ENCODE measurements at places on chromosomes 4 and X.

DNA sequence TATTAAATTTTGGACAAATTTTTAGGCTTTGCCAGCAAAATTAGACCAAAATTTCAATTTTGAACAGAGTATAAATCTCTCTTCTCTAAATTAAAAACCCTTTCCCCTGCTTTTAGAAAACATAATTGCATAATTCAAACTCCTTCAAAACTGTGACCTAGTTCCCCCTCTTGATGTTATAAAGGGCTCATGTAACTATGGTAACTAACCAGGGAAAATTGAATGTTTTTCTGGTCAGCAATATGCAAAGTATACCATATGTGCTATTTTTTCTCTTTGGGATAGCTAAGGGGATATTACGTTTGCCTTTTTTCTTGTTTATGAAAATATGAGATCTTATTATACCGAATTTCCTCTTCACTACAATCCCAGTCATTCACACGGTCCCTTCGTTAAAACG is 5.1 kb upstream of the ING2 start:
- DNase-seq: no peak

DNA sequence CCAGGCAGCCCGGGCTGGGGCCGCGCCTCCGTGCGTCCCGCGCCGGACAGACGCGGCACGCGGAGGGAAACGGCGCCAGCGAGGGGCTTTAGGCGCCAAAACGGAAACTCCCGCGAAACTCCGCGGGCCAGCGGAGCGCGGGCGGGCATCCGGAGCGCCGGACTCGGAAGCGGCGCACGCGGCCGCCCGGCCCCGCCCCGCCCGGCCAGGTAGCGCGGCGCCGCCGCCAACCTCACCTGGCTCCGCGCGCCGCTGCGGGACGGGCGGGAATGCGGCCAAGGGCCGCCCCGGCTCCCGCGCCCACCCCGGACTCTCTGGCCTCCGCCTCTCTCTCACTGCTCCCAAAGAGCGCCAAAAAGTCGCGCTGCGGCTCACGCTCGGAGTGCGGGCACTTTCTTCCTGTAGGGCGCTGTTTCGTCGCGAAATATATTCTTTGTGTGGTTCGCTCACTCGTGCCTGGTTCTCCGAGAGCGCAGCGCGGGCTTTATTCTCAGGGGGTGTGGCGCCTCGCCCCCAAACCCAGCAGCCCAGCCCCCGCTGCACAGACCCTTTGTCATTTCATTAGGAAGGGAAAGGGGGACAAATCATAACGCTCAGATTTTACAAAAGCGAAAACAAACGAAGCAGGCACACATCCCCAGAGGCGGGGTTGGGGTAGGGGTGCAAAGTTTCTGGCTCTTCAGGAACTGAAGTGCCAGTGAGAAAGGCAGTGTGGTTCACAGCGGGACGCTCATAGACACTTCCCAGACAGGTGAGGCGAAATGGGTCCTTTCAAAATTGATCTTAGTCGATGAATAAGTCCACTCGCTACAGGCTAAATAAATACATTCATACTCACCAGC is 961 bp upstream of the MBNL3 start:
- DNase-seq: no peak

- DNase-seq: no peak
These were observed 90.6 kb downstream of the PTTG2 start for GRCh38 chr4:38050560-38051350.

DNA sequence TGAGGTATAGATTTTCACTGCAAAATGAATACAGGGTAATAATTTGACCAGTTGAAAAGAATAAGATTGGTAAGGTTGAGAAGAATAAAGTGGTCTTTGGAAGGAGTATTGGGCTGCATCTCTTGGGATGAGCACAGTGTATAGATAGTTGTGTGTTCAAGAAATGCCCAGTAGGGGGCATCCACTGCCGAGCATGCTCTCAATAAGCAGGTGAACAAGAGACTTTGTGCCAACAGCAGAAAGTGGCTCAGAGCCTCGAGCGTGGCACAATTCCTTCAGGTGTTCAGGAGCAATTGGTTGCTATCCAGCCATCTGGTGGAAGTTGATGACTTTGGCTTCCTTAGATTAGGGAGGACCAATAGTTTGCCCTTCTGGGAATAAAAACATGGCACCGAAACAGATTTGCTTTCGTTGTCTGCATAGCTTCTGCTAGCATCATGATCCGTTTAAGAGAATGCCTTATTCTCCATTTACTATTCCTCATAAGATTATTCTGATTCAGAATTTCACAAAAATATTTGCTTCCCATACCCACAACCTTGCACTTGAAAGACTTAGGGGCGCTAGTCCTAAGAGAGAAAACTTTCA is 258.1 kb upstream of the NEIL3 start:
- no peak for DNase-seq

DNA sequence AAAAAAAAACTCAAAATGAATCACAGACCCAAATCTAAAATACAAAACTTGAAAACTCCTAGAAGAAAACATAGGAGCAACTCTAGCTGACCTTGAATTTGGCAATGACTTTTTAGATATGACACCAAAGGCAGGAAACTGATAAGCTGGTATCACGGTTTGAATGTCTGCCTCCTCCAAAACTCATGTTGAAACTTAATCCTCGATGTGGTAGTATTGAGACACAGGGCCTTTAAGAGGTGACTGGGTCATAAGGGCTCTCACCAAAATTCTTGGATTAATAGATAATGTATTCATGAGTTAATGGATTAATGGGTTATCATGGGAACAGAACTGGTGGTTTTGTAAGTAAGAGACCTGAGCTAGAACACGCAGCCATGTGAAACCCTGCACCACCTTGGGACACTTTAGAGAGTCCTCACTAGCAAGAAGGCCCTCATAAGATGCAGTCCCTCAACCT is 40.5 kb downstream of the FRYL start:
- DNase-seq: no peak

GRCh38 chr4:93761286-93761685 is 67.3 kb upstream of the ATOH1 start:
- DNase-seq: no peak

GRCh38 chr4:3331511-3332394 is 38.9 kb downstream of the RGS12 start:
- peak; percentile 50 for DNase-seq

- DNase-seq: no peak
These were observed 14.2 kb upstream of the IL9R start for GRCh38 chrX:155983326-155983725.

GRCh38 chr4:185941461-185941860 is 127.5 kb upstream of the TLR3 start:
- DNase-seq: no peak

GRCh38 chrX:11996810-11997209 is 141.5 kb upstream of the FRMPD4 start:
- no peak for DNase-seq

DNA sequence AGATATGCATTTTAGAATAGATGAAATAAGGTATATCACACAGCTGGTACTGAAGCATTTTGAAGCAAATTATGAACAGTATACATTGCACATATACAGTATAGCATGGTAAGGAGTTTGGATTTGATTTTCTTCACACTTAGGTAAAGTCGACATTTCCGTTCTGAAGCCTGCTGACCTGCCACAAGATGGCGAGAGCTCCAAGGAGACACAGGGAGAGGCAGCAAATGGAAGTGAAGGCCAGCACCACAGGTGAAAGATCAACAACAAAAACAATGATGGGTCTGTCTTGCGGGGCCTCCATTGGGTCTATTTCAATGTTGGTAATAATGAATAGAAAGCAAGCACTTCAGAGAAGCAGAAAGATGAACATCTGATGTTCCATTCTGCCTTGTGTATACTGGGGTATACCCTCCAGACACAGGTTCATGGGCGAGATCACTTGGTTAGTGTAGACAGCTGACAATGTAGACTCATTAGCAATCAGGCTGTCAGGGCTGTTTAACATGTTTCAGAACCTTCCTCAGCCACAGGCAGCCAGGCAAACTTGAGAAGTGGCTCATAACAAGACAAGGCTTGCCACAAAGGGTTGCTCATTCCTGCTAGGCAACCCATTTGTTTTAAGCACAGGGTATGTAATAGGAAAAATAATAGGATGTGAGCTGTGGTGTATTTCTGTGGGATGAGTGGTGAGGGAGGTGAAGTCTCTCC is 21.4 kb upstream of the NOX1 start:
- no peak for DNase-seq

- DNase-seq: no peak
These were observed 13.5 kb downstream of the SNCA start for GRCh38 chr4:89823416-89823815.

DNA sequence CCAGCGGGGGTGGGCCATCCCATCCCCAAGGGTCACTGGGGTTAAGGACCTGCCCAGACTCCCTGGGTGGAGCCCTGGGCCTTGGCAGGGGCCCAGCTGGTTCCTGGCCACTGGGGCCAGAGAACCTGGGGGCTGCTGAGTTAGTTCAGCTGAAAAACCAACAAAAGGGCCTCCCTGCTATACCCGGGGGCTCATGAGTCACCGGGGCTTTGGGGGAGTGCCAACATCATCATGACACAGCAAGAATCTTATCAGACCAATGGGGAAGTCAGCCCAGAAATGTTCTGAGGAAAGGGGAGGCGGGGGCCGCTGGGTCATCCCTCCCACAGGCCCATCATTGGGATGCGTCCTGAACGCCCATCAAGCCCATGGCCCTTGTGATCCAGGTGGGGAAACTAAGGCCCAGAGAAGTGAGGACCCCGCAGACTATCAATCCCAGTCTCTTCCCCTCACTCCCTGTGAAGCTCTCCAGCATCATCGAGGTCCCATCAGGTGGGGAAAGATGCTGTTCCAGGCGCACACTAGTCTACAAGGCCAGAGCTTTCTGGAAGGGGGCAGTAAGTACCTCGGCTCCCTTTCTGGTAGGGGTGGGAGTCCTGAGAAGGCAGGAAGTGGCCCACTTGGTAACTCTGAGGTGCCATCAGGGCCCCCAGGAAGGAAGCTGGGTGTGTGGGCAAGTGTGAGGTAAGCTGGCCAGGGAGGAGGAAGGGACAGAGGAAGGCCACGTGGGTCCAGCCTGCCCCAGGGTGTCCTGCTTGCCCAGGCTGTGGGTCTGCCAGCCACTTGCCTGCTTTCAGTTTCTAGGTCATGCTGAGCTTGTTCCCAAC is 4.5 kb downstream of the G6PD start:
- no peak for DNase-seq

GRCh38 chr4:153794006-153794405 is 5.1 kb upstream of the SFRP2 start:
- no peak for DNase-seq

GRCh38 chr4:74056858-74057562 is 18.5 kb upstream of the CXCL3 start:
- no peak for DNase-seq

- no peak for DNase-seq
These were observed 6.6 kb downstream of the SCML1 start for GRCh38 chrX:17743913-17744312.

DNA sequence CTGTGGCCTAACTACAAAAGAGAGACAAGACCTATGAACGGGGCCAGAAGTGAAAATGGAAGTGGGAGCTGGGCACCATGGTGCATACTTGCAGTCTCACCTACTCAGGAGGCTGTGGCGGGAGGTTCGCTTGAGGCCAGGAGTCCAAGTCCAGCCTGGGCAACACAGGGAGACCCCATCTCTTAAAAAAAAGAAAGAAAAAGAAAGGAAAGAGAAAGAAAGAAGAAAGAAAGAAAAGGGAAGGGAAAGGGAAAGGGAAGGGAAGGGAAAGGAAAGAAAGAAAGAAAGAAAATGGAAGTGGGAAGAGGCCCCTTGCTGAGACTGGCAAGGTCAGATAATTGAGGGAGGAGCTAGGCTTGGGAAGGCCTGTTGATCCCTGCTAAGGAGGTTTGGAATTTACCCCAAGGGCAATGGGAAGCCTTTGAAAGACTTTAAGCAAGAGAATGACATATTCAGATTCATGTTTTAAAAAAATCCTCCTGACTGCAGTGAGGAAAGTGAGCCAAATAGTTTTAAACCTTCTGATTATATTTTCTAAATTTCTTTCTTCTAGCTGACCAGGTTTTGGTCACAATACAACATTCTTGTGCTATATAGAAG is 17.7 kb upstream of the HERC5 start:
- no peak for DNase-seq

DNA sequence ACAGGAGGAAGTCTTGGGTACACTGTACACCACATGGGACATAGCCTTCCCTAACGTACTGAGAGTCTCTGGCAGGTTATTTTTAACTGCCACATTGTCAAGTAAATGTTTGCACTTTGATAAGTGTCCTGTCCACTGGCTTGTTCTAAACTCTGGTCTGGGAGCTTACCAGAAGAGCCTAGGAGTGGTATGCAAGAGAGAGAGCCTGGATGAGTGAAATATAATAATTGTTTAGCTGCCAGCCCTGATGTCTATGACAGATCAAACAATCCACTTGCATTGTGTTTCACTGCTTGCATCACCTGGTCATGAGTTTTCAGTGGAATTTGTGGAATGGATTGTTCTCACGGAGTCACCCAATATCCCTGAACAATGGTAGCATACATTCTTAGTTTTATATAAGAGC is 91.6 kb downstream of the SHROOM3 start:
- no peak for DNase-seq

- no peak for DNase-seq
These were observed 210.0 kb upstream of the STK26 start for GRCh38 chrX:131812847-131813825.
